ENCODE measurements at places on chromosomes 11 and 22. TPM values are rescaled to one million over a fixed set of nuclear protein-coding genes. Genes with fewer than 3 reads are reported as not detected.

Gene SLC7A4
- 3.7 TPM for total RNA-seq

Gene CARD10
- 136 TPM for total RNA-seq

Gene SHANK2
- 44.5 TPM for total RNA-seq

Gene APOL2
- total RNA-seq: 48.7 TPM

Gene MFNG
- total RNA-seq: 12.4 TPM

GRCh38 chr11:95337175-95337957, 106.4 kb upstream of the SESN3 start:
- H3K4me1 ChIP-seq: no peaks in the 10 kb centered on the region
- no peak overlapping the region for H3K4me3 ChIP-seq
- H3K27ac ChIP-seq: peak overlapping the region; percentile 62
- H3K36me3 ChIP-seq: no peaks in the 10 kb centered on the region
- H3K27me3 ChIP-seq: no peaks in the 10 kb centered on the region

- H3K27ac ChIP-seq: no peak overlapping the region
- no peaks in the 10 kb centered on the region for H3K36me3 ChIP-seq
- H3K27me3 ChIP-seq: no peaks in the 10 kb centered on the region
- no peak overlapping the region for H3K4me3 ChIP-seq
These were observed 1941.0 kb upstream of the RAG2 start for GRCh38 chr11:38538866-38539680.

DNA sequence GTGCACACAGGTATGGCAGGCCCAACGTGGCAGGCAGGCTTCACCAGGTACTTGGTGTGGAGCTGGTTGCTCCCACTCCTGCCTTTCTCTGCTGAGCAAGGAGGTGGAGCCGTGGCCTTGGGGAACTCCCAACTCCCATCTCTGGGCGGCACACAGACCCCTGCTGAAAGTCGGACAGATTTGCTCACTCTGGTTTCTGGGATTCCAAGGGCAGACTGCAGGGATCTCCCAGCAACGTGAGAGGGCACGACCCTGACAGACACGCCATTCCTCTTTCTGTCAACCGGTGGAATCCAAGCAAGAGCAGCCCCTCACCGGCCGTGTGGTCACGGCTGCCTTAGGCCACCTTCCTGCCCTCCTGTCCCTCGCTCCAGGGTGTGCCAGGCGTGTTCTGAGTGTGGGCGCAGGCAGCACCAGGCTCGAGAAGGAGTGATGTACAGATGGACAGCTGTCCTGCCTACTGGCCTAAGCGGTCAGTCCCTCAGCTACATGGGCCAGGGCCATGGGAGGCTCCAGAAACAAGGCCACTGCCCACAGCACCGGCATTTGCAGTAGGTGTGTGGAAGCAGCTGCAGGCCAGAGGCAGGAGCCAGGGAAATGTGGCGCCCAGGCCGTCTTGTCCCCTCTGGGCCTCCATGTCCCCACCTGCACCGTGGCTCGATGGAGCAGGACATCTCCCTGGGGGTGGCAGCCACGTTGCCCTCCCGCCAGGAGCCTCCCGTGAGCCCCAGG, 13.7 kb upstream of the PPARA start:
- no peak for DNase-seq
- H3K4me3 ChIP-seq: no peak overlapping the region
- no peaks in the 10 kb centered on the region for H3K36me3 ChIP-seq
- H3K27ac ChIP-seq: no peak overlapping the region
- no peaks in the 10 kb centered on the region for H3K27me3 ChIP-seq

GRCh38 chr11:64553554-64554201, 37.3 kb upstream of the SLC22A12 start:
- H3K4me1 ChIP-seq: no peaks in the 10 kb centered on the region
- no peaks in the 10 kb centered on the region for H3K36me3 ChIP-seq
- peak; percentile 83 for DNase-seq

- H3K36me3 ChIP-seq: no peaks in the 10 kb centered on the region
- no peak for DNase-seq
- H3K27me3 ChIP-seq: no peaks in the 10 kb centered on the region
- H3K4me3 ChIP-seq: no peak overlapping the region
These were observed 88.0 kb upstream of the DBX1 start for GRCh38 chr11:20248121-20248772.

GRCh38 chr22:22554587-22555284, 4.3 kb downstream of the PRAME start:
- no peaks in the 10 kb centered on the region for H3K4me1 ChIP-seq
- H3K36me3 ChIP-seq: no peaks in the 10 kb centered on the region
- H3K27ac ChIP-seq: no peak overlapping the region

Data from Peyer's patch (tissue), 4 donors.